LHCN-M2 (cell line): ENCODE measurements at places on chromosomes 11 and 22. TPM values are rescaled to one million over a fixed set of nuclear protein-coding genes. Genes with fewer than 3 reads are reported as not detected.

GRCh38 chr11:115469361-115469760 lies 34.9 kb downstream of the CADM1 start:
- no peak for DNase-seq

DNA sequence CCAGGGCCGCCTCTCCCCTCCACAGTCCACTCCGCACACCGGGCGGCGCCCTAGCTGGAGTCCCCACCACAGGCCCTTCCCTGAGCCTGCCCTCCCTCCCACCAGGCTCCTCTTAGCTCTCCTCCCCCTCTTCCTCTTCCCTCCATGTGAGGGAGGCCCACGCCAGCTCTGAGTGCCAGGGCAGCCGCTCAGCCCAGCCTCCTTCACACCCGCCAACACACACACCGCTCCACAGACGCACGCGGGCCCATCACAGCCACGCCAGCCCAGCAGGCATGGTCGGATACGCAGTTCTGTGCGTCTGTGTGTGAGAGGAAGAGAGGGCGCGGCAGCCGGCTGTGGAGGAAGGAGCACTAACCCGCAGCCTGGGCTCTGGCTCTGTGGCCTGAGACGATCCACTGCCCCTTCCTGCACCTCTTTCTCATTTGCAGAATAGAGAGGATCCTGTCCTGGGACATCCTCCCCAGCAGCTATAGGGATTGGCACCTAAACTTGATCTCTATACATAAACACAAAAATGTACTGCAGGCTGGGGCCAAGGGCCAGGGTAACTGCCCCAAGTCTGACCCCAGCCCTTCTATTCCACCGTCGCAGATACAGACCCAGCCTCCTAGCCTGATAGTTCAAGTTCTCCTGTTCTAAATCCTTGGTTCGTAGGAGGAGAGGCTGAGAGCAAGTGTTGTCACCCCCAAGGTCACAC lies 3.5 kb downstream of the CHRM4 start:
- no peak for DNase-seq

DNA sequence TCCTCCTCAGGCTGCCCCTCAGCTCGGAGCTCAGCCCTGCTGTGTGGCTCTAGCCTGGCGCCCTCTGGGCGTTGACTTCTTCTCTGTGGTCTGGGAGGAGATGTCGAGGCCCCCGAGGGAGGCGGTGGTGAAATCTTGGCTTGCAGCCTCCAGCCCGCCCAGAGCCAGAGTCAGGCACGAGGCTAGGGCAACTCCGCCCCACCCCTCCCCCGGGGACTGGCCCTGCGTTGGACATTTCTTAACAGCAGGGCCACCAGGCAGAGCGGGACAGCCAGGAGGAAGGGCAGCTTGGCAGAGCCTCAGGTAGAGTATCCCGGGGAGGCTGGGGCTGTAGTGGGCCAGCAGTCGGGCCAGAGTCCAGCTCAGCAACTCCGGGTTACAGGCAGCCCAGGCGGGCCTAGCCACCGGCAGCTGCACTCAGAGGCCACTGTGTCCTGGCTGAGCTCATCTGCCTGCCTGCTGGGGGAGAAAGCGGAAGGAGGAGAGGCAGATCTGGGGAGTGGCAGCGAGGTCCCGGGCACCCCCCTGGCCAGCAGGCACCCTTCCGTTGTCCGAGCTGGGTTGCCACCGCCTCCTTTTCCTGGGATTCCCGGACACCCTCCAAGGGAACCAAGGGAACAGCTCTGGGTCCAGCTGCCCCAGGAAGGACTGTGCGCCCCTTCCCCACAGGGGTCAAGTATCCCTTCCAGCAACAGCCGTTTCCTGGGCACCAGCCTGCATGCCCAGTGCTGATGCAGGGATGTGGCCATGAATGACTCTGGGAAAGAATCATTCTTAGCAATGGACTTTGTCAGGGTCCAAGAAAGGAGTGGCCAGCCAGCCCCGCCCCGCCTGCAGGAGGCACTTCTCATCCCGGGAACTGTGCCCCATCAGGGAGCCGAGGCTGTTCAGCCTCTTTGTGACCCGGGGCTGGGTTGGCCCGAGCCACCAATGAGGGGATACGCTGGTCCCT lies at the start of gene ALDH3B1:
Gene ALDH3B1 (plus strand): TSS at position 238 of the 952 bp plus-strand sequence. CDS start 4,971 bp downstream, outside the sequence.
- peak; percentile 95 for DNase-seq

DNA sequence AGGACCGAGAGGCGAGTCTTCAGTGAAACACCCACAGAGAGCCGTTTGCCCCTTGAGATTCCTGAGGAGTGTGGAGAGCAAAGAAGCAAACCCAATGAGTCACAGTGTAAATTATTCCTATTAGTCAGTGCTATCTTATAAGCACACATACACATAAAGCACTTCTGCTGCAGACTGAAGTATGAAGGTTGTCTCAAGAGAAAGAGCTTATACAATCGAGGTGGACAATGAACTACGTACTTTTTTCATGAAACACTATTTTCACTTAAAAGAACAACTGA lies 37.3 kb downstream of the GALNT18 start:
- DNase-seq: peak; percentile 86

CASTOR1 gene
- total RNA-seq: 8.7 and 19.1 TPM in 2 replicates

GRCh38 chr11:121478226-121478894 lies 25.6 kb upstream of the SORL1-AS1 start:
- no peak for DNase-seq

GRCh38 chr11:116503216-116504160 lies 269.3 kb downstream of the BUD13 start:
- DNase-seq: no peak

DNA sequence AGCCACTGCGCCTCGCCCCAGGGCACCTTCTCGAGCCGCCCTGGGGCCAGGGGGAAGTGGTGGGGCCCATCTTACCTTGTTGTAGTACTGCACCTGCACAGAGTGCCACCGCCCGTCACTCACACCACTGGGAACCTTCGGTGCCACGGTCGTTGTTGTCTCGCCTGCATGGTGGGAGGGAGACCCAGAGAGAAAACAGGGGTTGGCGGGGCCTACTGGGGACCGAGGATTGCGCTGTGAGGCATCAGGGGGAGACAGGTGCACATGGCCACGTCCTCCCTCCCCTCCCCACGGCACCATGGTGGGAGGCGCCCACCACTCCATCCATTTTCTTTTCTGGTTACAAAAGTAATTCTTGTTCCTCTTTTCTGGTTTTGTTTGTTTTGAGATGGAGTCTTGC lies 97.8 kb downstream of the TRMU start:
- DNase-seq: no peak

DNA sequence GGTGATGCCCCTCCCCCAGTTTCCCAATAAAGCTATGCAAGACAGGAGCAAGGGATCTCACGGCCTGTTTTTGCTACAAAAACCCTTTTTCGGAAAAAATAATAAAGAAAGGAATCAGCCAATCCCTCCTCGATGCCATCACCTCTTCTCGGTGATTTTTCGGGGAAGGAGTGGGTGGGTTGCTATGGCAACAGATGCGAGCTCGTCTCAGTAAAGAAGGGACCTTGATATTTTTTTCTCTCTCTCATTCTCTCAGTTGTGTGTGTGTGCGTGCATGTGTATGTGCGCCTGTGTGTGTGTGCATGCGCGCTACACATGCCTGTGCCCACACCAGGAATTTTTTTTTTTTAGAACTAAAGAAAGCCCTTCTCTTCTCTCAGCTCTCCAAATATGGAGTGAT lies 3.8 kb upstream of the NPAS4 start:
- DNase-seq: no peak

DNA sequence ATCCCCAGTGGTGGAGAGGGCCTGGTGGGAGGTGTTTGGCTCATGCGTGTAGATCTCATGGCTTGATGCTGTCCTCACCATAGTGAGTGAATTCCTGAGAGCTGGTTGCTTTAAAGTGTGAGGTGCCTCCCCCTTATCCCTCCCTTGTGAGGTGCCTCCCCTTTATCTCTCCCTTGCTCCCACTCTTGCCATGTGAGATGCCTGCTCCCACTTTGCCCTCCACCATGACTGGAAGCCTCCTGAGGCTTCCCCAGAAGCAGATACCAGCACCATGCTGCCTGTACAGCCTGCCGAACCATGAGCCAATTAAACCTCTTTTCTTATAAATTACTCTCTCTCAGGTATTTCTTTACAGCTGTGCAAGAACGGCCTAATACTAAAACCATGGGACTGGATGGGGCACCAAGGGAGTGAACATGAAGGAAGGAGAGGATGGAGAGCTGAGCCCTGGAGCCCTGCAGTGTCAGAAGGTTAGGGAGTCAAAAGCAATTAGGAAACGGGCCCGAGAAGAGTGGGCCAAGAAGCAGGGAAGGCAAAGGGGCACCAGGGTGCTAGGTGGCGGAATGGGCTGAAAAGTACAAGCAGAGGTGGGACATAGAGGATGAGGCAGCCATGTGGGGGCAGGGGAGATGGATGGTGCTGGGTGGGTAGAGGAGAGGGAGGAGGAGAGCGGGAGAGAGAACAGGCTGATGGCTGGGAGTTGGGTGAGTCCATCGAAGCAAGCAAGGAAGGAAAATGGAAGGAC lies 9.4 kb downstream of the IFITM10 start:
- DNase-seq: no peak

GRCh38 chr11:93236741-93237675 lies 39.2 kb upstream of the SLC36A4 start:
- peak; percentile 39 for DNase-seq

DNA sequence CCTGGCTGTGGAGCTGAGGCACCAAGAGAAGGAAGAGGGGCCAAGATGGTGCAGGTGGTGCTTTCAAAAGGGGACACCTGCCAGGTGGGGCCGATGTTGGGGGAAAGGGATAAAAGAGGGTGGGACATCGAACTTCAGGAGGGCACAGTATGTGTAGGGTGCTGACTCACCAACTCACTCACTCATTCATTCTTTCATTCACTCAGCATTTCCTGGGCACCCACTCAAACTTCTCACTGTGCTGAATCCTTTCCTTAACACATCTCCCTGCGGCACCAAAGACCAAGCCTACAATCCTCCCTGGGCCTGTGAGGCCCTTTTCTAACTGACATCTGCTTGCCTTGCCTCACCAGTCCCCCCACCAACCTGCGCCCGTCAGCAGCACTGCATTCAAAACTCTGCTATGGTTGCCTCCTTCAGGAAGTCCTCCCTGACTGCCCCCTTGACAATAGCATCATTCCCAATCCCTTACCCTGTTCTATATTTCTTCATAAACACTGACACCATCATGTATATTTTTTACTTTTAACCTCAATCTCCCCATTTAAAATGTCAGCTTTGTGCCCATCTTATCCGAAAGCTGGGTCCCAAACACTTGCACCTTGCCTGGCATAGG lies 246.6 kb downstream of the MN1 start:
- no peak for DNase-seq

SCUBE2 gene
- total RNA-seq: 0.06 and 0.11 TPM in 2 replicates

DNA sequence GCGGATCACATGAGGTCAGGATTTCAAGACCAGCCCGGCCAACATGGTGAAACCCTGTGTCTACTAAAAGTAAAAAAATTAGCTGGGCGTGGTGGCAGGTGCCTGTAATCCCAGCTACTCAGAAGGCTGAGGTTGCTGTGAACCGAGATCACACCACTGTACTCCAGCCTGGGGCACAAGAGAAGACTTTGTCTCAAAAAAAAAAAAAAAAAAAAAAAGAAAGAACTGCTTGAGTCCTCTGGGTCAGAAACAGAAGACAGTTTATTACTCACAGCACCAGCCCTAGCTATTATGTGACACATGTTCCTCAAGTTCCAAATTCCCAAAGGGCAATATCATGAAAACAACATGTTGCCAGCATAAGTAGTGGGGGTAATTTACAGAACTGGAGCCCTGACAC lies 1014.1 kb upstream of the RAG2 start:
- DNase-seq: no peak

DNA sequence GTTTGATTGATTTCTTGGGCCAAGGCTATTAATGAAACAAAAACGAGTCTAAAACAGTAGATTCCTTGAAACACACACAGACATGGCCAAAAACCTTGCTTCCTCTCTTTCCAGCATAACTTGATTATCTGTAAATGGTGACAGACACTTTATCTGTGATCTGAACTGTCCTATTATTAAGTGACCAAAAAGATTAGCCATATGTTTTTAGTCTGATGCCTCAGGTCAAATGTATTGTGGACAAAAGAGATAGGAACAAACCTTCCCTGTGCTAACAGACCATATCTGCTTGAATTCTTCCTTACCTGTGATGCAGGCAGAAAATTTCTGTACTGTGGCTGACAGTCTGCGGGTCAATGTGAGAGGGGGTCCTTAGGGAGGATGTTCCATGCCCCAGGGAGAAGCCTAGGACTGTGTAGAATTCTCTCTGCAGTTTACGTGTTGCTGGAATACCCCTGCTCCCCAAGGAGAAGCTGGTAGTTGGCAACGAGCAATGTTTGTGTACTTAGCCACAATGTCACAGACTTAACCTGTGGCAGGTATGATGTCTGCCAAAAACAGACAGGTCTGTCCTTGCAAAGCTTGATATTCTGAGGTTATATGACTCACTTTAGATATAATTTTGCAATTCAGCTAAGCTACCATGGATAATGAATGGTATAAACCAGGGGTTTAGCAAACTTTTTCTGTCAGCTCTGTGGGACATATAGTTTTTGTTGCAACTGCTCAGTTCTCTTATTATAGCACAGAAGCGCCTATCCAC lies 31.2 kb downstream of the C11orf71 start:
- no peak for DNase-seq

DNA sequence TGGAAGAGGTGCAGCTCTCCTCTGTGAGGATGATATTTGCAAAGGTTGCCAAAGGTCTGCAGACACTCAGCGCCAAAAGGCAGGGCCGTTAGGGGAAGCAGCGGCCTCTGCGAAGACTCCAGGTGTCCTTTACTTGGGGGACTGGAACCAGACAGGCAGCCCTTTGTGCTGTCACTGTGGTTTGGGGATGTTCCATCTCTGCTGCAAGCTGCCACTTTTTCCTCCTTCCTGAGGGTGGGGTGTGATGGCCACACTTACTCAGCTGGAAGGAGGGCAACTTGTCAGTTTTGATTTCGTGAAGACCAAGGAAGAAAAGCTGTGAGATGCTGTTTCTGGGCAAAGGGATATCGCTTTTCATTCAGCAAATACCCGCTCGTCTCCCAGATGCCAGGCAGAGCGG lies 96.5 kb upstream of the PRR5 start:
- DNase-seq: no peak

- no peak for DNase-seq
These were observed 590.7 kb downstream of the TBC1D22A start for GRCh38 chr22:47352920-47353700.

- no peak for DNase-seq
These were observed 1.5 kb downstream of the APOL6 start for GRCh38 chr22:35649636-35650250.

GRCh38 chr22:17890245-17890671 lies 116.0 kb upstream of the BID start:
- peak; percentile 44 for DNase-seq

DNA sequence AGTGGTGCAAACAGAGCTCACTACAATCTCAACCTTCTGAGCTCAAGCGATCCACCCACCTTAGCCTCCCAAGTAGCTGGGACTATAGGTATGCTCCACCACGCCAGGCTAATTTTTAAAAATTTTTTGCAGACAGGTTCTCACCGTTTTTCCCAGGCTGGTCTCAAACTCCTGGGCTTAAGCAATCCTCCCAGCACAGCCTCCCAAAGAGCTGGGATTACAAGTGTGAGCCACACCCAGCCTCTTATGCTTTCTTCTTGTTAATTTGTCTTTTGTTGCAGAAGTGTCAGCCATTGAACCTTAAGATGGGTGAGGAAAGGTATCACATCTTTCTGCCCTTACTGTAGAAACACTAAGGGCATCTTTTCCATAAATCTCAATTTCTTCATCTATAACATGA lies 34.9 kb downstream of the DENND5A start:
- DNase-seq: no peak

B4GALNT4 gene
- total RNA-seq: 0.75 and 1.3 TPM in 2 replicates

UPK3A gene
- not detected in 2 replicates for total RNA-seq

GRCh38 chr11:690738-691633 lies 4.0 kb downstream of the DEAF1 start:
- DNase-seq: no peak

CFAP300 gene
- 4.3 and 6.7 TPM in 2 replicates for total RNA-seq

GRCh38 chr11:118002541-118003423 lies 16.6 kb downstream of the IL10RA start:
- no peak for DNase-seq
